ENCODE measurements at places on chromosomes 1 and 21. TPM values are rescaled to one million over a fixed set of nuclear protein-coding genes. Genes with fewer than 3 reads are reported as not detected.
A peak's percentile ranks its signal among the peaks of the same experiment; 100 is the strongest.

- no peak for DNase-seq
Observed at GRCh38 chr1:46503421-46503820, 13.8 kb downstream of the DMBX1 start.

- DNase-seq: no peak
Observed at GRCh38 chr1:76238094-76238628, 163.6 kb downstream of the ST6GALNAC3 start.

- no peak for DNase-seq
Observed at GRCh38 chr1:117567976-117568375, 37.9 kb upstream of the TENT5C start.

DPH5 gene
- total RNA-seq: 46.8 TPM

DNA sequence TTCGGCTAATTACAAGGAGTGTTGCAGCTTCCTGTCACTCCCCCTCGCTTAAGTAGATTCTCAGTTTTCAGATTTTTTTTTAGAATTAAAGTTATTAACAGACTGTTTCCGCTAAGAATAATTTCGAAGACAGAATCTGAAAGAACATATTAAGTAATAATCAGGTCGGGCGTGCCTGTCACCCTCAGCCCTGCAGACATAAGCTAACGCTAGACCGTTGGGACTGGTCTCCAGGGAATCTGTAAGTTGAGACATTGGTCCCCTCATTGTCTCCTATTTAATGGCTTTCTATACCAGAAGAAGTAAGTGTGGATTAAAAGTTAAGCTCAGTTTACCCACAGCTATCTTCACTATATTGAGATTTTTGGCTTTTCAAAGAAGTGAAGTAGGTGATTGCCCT is 14.5 kb downstream of the NMNAT1 start:
- DNase-seq: no peak

- no peak for DNase-seq
Observed at GRCh38 chr1:227792216-227793078, 23.0 kb upstream of the PRSS38 start.

DNA sequence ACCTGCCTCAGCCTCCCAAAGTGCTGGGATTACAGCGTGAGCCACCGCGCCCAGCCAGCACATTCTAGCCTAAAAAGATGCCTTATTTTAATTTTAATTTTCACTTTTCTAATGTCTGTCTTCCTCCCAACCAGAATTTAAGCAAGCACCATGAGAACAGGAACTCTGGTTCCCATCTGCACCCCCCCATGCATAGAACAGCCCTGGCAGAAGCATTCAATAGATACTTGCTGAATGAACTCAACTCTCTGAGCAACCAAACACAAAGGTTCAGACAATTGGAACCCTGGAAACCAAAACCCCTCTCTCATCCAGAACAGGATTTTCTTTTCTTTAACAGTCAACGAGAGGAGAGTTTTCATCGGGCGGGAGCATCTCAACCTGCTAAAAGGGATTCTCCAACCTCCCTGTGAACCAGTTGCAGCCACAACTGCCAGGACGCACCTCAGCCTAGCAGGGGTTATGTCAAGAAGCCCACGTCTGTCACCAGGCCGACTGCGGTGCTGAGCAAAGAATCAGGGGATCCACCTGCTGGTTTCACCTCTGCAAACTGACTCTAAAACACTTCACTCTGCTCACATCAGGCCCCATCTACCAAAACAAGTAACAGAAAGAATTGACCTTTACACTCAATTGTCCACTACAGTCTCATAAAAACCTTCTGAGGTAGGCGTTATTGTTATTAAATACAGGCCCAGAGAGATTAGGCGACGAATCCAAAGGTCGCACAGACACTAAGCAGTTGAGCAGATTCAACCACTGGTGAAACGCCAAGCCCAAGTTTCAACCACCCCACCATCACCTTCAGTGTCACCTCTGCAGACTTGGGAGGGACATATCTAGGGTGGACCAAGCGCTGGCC is 1.7 kb downstream of the KIAA2013 start:
- no peak for DNase-seq

DNA sequence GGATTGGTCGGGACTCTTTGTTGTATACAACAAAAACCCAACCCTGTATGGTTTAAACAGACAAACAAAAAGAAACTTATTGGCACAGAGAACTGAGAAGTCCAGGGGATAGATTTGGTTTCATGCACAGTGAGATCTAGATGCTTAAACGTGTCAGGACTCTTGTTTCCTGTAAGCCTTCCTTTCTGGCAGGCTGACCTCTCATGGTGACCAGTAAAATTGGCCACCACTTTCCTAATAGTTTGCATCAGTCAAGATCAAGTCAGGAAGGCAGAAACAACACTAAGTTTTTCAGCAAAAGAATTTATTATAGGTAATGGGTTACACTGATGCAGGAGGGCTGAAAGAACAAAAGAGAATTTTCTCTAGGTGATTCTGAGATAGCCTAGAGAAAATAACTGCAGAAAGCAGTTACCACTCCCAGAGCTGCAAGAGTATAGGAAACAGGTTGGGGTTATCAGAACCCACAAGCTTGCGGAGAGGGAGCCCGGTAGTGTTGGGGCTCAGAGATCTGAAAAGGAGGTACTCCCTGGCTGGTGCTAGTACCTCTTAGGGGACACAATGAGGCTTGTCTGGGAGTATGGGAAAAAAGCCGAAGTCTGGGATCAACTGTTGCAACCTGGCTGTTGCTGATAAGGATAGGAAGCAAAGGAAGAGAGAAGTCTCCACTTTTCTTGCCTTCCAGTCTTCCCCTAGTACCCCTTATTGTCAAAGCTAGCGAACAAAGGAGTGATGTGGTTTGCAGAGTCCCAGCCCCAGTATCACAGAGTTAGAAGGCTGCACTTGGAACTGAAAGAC is 21.4 kb downstream of the CITED4 start:
- no peak for DNase-seq

BEND5 gene
- total RNA-seq: not detected

DNA sequence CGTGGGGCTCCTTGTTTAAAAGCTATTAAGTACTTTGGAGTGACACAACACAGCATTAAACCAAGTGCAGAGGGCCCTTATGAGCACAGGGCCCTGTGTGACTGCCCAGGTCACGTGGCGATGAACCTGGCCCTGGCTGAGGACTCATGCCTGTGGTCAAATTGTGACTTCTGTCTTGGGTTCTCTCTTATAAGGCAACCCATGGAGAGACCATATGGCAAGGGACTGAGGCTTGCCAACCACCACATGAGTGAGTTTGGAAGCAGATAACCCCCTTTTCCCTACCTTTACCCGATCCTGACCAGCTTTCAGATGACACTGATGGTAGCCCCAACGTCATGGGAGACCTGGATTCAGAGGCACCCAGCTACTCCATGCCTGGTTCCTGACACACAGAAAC is 140.5 kb downstream of the ZBTB18 start:
- no peak for DNase-seq

DNA sequence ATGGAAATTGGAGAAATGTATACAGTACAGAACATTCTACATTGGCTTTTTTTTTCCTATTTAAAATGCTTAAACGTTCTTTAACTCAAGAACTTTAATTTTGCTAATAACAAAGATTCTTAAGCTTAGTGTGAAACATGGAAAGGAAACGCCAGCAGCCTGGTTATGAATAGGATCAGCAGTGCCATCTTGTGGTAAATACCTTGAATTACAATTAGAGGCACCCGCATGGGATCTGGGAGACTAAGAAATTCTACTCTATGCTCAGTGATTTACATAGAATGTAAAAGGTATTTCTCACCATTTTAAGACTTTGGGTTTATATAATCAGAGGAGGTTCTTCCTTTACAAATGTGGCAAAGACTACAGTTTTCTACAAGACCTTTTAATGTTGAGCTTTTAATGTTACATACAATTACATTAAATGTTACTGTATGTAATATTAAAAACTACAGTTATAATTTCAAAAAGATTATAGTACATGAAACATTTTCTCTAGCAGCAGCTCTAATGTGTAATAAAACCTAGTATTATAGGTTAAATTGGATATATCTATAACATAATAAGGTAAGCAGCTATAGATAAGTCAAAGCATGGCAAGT is 32.1 kb upstream of the APOBEC4 start:
- peak; percentile 34 for DNase-seq

DNA sequence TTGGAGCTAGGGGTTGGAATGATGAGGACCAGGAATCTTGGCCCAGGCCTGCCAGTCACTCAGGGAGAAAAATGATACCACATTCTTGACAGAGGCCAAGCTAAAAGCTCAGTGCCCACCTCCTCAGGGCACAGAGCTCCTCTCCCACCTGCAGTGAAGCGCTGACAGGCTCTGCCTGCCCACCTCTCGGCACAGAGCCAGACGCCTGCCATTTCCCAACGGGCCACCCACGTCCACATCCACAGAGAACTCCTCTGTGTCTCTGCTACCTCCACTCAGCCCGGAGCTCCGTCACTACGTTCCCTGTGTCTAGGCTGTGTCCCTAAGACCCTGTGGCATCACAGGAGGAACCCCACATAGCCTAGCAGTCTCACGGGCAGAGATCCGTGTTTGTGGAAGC is 60.8 kb downstream of the MRPL37 start:
- DNase-seq: no peak

- no peak for DNase-seq
Observed at GRCh38 chr1:203127666-203128430, at the start of gene ADORA1. TSS of gene ADORA1 (plus strand) at chr1:203127726. CDS start at chr1:203128842, 1,116 bp downstream.

- DNase-seq: no peak
Observed at GRCh38 chr1:143665606-143666005, 306.2 kb downstream of the FAM72C start.

- no peak for DNase-seq
Observed at GRCh38 chr1:47777322-47777721, 219.9 kb downstream of the TRABD2B start.

DNA sequence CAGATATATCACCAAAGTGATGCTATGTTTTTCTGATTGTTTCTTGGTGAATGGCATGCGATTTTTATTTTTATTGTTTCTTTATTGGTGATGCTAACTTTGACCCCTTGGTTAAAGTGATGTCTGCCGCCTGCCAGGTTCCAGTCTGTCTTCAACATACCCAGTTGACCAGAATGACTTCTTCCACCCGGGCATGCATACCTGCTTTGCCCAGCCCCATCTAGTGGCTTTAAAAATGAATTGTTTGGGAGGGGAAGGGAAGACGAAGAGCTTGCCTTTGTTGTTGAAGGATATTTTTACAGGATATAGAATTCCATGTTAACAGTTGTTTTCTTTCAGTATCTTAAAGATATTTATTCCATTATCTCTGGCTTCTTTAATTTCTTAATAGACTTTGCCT is 65.1 kb downstream of the ATG4C start:
- no peak for DNase-seq

NBPF10 gene
- 0.85 TPM for total RNA-seq

FCRL2 gene
- not detected for total RNA-seq

DNA sequence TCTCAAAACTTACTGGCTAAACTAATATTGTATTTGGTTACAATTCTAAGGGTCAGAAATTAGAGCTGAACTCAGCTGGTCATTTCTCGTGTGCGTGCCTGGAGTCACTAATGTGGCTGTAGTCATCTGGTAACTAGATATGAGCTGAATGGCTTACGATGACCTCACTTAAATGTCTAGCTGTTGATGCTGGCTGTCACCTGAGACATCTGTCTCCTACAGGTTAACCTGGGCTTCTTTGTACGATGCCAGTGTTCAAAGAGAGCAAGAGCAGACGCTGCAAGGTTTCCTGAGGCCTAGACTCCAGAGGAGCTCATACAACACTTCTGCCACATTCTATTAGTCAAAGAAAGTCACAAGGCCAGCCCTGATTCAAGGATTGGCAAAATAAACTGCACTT is 17.1 kb upstream of the ALG6 start:
- DNase-seq: no peak
